Regular cardiac myocyte (primary cell): ENCODE measurements at places on chromosomes 1 and 21. TPM values are rescaled to one million over a fixed set of nuclear protein-coding genes. Genes with fewer than 3 reads are reported as not detected.

Gene INSRR
- under 0.01 TPM in 1 of 2 replicates, not detected in the other for total RNA-seq

Gene LAMC1
- 808 and 1,362 TPM in 2 replicates for total RNA-seq

Gene FOXD2
- total RNA-seq, result under 0.01 TPM in 2 replicates

Gene FNDC5
- total RNA-seq, result 0.38 and 0.85 TPM in 2 replicates

Gene AGO4
- total RNA-seq, result 9.6 and 13.2 TPM in 2 replicates

Gene LCE1F
- total RNA-seq, result not detected in 2 replicates

Gene KRTAP7-1
- total RNA-seq, result not detected in 2 replicates

Gene TMEM54
- total RNA-seq, result 25.9 and 43.4 TPM in 2 replicates

Gene AURKAIP1
- total RNA-seq, result 82.6 and 152 TPM in 2 replicates

Gene CRP
- not detected in 2 replicates for total RNA-seq
